Cerebellar cortex (tissue), 1 donor: ENCODE measurements at places on chromosomes 2 and 18.

DNA sequence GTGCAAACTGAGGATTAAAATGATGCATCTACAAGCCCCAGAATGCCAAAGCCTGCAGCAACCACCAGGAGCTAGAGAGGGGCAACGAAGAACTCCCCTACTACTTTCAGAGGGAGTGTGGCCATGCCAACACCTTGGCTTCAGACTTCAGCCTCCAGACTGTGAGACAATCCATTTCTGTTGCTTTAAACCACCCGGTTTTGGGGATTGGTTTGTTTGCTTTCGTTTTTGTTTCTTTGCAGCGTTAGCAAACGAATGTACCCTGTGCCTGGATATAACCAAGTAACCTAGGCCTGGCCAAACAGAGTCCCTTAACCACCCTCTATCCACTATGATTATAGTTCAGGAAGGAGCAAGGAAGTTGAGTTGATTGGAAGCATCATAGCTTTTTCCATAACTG is 171.2 kb upstream of the NCK2 start:
- no peak for DNase-seq

- peak; percentile 99 for DNase-seq
Measured at GRCh38 chr18:43277164-43277600, at the start of gene SYT4. TSS of gene SYT4 (minus strand) at chr18:43277490. CDS start at chr18:43277281, 209 bp downstream.

GRCh38 chr2:185796758-185797157 is 58.2 kb downstream of the FSIP2 start:
- DNase-seq, result no peak

DNA sequence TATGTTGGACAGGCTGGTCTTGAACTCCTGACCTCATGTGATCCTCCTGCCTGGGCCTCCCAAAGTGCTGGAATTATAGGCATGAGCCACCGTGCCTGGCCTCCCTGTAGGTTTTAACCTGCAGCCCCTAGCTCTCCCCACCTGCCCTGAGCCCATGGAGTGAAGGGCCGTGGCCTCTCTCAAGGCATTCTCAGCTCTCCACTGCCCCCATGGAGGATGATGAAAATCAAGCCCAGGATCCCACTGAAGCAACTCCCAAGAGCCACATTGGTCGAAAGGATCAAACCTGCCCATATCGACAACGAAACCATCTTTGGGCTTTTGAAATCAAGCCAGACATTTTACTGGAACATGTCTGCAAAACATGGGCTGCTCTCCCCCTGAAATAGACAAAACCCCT is 22.4 kb upstream of the CREG2 start:
- no peak for DNase-seq

DNA sequence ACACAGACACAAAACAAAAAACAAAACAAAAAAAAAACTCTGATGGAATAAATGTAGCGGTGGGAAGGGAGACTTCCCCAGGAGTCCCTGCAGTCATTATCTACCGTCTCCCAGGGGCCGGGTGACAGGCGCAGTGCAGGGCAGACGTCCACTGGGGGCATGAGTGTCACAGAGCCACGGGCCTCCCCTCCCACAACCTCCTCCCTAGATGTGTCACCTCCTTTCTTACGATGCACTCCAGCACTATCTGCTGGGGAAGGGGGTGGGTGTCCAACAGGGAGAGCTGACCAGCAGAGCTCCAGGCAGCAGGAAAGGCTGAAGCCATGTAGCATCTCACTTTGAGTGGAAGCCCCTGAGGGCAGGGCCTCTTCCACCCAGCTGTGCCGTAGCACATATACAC is 84.5 kb downstream of the LONRF2 start:
- no peak for DNase-seq

DNA sequence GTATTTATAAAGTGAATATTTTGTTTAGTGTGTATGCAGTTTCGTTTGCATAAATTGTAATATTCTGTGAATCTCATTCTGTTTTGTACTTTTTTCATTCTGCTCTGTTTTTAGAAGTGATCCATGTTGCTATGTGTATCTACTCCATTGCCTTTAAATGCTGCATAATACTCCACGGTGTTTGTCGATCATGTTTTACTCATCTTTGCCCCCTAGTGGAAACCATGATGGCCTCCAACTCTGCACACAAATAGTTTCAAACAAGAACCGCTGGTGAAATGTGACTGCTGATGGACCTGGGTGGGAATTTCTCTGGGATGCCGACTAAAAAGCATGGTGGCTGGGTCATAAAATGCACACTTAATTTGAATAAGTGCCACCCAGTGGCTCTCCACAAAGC is 32.0 kb upstream of the SKOR2 start:
- DNase-seq, result peak; percentile 25

DNA sequence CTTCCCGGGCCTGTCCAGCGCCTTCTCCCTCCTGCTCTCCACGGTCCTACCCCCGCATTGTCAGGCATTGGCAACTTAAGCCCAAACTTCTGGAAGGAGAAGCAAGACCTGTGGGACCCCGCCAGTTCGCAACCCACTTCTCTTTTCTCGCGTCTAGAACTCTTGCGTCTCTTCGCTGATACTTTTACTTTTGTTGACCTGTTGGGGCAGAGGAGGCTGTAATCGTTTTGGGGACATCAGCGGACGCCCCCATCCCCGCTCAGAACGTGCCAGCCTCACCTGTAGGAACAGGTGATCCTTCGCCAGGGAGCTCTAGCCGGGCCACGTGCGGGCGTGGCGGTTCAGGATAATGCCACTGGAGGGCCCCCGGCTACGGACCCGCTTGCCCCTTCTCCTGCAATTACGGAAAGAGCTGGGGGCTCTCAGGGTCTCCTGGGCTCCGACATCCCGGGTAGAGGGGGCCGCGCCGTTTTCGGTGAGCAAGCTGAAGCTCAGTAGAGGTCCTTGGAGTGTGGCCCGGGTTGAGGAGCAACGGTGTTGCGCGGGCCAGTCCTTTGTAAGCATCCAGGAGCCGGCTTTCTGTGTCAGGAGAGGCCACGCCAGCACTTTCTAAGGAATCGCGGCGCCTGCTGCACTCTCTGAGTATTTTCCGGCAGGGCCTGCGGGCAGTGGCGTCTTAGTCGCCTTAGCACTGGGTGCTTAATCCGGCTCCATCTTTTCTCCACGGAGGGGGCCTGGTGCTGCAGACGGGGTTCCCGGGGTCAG is 1.6 kb downstream of the MTCL1 start:
- DNase-seq, result peak; percentile 66

- DNase-seq, result no peak
Measured at GRCh38 chr2:768451-768850, 91.2 kb upstream of the TMEM18 start.

GRCh38 chr2:177165721-177166711 is 46.6 kb upstream of the HNRNPA3 start:
- peak; percentile 67 for DNase-seq

- no peak for DNase-seq
Measured at GRCh38 chr18:13434854-13435253, 216.3 kb downstream of the LDLRAD4 start.

- peak; percentile 98 for DNase-seq
Measured at GRCh38 chr18:13374468-13375301, 156.1 kb downstream of the LDLRAD4 start.

DNA sequence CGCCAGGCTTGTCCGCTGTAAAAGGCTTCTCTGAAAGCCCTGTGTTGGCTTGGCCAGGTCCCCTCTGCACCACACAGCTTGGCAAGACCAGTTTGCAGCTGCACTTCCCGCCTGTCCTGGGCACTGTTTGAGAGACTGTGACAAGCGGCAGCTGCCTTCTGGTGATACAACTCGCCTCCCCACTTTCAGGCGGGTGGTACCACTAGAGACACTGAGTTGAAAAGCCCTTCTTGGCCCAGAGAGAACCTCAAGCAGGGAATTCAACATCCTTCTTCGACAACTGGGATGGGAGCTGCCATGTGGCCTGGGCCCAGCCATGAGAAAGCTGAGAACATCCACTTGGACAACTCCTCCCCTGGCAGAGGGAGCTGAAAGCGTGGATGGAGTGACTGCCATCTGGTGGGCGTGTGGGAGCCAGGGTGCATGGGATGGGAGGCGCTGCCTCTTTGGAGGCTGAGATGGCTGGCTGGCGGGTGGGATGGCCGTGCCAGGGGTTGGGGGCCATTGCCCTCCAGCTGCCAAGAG is 125.5 kb upstream of the REV1 start:
- DNase-seq, result no peak

DNA sequence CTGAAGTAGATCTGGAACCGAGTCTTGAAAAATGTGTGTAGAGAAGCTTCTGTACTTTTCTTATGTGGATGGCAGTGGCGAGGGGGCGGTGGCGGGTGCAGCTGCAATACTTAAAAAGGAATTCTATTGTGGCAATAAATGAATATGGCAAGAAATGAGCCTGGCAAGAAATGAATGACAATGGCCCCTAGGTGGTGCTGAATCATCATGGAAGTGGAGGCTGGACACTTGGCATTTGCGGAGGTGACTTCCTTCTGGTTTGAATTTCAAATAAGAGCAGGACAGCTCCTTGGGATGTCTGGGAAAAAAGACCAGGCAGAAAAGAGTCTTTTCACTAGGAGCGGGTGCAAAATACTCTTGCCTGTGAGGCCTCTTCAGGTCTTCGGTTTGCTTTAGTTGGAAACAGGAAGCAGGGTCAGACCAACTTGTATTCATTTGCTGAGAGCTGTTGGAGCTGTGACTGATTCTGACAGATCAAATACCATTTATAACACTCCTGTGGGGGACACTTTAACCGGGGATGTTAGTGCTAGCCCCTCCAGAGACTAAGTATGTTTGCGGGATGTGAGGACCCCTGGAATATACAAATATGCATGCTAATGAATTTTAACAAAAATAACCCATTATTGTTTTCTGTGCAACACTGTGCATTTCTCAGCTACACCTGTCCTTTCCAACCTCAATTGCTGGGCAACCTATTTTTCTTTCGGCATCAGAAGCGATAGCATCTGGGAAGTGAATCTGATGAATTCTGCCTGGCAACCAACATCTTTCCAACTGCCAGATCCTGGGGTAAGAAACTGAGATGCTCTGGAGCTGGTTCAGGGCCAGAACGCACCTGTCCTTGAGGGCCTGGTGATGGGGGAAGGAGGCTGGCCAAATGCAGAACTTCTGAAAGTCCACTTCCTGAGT is 35.4 kb downstream of the FASTKD2 start:
- peak; percentile 91 for DNase-seq

DNA sequence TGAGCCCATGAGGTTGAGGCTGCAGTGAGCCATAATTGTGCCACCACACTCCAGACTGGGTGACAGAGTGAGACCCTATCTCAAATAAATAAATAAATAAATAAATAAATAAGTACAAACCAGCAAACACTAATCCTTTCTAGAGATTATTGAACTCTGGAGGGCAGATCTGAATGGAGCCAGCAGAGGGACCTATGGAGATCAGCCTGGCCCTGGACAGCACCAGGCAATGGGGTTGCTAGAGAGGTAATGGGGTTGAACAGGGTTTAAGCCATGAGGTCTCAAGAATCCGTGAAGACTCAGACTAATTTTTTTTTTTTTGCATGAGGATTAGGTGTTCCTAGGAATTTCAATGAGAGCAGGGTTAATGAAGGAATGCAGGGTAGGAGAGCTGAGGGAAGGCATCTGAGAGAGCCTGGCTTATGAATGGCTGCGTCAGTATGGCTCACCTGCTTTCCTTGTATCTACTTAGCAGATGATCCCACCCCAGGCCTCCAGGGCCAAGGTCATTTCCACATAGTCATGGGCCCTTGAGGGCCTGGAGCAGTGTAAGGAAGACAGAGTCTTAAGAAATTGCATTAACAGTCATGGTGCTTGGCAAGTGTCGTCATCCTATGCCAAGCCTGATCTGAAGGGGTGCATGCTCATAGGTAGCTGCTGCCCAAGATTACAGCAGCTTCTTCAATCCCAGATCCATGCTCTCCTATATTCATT is 34.6 kb upstream of the IL37 start:
- no peak for DNase-seq

DNA sequence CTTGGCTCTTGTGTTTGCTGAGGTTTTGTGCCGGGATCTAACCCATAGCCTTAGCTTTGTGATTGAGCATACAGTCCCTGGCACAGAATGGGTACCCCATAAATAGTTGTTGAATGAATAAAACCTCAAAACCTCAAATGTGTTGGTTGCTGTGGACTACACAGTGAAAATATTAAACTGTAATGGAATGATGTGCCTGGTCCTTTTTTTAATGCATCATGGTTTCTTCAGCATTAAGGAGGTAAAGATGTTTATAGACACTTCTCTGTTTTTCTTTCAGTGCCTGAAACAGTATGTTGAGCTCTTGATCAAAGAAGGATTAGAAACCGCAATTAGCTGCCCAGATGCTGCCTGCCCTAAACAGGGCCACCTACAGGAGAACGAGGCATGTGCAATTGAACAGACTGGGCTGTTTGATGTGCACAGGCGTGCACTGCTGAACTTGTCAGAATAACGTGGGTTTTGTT is 97.0 kb downstream of the RNF144A start:
- peak; percentile 70 for DNase-seq
